ENCODE measurements at places on chromosomes 1 and 21.

DNA sequence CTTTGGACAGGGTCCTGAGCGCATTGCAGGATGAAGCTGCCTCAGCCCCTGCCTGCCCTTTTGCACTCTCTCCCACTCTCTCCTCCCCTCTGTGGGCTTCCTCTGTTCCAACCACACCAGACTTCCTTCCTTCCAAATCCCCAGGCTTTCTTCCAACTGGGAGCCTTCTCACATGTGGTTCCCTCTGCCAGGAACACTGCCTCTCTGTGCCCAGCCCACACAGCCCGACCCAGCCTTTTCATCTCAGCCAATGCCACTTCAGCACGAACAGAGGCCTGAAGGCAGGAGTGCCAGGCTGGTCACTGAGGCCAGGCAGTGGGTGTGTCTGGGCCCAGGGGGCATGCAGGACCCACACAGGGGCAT is 5.9 kb downstream of the SELENON start:
- DNase-seq = no peak

DNA sequence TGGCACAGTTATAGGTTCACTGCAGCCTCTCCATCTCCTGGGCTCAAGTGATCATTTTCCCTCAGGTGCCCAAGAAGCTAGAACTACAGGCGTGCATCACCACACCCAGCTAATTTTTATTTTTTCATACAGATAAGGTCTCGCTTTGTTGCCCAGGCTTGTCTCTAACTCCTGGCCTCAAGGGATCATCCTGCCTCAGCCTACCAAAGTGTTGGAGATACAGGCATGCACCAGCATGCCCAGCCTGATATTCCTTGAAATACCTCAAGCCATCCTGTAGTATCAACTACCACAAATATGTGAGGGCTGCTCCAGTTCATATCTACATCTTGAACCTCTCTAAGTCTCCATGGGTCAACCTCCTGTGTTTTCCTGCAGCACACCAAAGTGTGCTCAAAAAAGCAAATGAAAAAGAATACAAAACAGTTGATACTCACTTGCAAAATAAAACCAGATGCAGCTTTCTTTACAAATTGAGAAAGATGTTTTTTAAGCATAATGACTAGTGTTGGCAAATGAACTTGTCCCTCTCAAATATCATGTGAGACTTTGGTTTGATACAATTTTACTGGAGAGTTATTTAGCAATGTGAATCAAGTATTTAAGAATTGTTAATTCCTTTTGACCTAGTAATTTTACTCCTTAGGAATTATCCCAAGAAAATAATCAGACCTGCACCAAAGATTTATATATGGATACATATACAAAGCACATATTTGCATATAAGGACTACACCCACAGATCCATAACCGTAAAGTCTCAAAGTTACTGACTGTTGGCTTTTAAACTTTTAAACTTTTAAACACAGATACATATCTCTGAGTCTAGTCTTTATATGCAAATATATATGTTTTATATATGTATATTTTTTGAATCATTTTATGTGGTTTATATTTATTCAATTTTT is 197.7 kb downstream of the NRIP1 start:
- no peak for DNase-seq

- DNase-seq = no peak
Observed at GRCh38 chr1:105072850-105073249, 1323.2 kb downstream of the AMY1C start.

DNA sequence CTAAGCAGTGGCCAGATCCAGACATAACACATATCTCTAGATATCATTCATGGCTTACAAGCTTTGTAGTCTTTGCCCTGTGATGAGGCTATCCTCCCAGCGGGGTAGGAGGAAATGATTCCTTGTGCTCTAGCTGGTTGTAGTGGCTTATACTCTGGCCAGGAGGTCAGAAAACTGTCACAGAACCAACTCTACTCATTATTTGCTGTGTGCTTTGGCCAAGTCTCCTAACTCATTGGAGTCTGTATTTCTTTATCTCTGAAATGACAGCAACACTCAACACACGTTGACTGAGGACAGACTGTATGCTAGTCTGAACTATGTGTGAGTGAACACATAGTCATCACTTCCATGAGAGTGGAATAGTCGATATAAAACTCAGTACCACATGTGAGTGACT is 116.7 kb upstream of the F3 start:
- no peak for DNase-seq

DNA sequence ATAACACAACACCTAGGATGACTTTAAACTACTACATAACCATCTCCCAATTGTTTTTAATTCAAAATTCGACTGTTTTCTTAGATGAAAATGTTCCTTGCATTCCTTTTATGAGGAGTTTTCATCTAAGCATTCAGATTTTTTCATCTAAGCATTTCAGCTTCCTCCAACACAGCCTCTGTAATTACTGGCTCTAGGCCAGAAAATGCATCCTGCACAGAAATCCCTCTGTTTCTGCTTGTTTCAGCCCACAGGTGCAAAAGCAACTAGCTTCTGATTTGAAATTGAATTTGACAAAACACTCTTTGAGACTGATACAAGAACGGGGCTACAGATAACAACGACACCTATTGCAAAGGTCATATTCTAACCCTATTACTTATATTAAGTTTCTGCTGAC is 90.4 kb downstream of the RGS21 start:
- DNase-seq = no peak

DNA sequence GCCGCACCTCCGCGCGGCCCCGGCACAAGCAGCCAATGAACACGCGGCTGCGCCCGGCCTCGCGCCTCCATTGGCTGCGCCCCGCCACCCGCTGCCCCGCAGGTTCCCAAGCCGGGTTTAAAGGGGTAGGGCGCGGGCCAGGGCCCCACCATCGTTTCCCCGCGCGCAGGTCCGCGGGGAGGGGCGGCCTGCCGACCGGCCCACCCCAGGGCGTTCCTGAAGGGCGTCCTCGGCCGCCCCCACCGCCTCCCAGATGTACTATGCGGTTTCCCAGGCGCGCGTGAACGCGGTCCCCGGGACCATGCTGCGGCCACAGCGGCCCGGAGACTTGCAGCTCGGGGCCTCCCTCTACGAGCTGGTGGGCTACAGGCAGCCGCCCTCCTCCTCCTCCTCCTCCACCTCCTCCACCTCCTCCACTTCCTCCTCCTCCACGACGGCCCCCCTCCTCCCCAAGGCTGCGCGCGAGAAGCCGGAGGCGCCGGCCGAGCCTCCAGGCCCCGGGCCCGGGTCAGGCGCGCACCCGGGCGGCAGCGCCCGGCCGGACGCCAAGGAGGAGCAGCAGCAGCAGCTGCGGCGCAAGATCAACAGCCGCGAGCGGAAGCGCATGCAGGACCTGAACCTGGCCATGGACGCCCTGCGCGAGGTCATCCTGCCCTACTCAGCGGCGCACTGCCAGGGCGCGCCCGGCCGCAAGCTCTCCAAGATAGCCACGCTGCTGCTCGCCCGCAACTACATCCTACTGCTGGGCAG is at the start of gene OLIG1:
OLIG1 (plus strand) TSS at position 148 of the 750 bp plus-strand sequence; CDS start at position 254, 106 bp downstream.
- DNase-seq = peak; percentile 43

All from Jurkat, Clone E6-1 (cell line).